ENCODE measurements at places on chromosomes 2 and 18.

DNA sequence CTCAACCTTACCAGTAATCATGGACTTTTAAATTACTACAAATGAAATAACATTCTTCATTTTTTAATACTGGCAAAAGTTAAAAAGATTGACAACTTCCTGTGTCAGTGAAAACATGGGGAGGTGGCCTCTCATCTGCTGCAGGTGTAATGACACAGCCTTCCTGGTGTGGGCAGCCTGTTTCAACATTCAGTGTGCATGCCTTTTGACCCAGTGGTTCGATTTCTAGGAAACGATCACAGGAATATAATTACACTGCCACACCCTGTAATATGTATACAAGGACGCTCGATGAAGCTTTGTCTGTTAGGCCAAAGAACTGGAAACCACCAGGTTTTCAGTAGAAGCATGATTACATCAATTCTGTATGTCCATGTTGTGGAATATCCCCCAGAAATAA lies 68.7 kb downstream of the MTHFD2 start:
- no peak for DNase-seq

GRCh38 chr2:36780231-36780839 lies 83.8 kb downstream of the VIT start:
- no peak for DNase-seq

GRCh38 chr2:182506606-182507005 lies 79.8 kb upstream of the PDE1A start:
- DNase-seq = no peak

GRCh38 chr2:211741966-211742365 lies 796.6 kb downstream of the ERBB4 start:
- DNase-seq = no peak

DNA sequence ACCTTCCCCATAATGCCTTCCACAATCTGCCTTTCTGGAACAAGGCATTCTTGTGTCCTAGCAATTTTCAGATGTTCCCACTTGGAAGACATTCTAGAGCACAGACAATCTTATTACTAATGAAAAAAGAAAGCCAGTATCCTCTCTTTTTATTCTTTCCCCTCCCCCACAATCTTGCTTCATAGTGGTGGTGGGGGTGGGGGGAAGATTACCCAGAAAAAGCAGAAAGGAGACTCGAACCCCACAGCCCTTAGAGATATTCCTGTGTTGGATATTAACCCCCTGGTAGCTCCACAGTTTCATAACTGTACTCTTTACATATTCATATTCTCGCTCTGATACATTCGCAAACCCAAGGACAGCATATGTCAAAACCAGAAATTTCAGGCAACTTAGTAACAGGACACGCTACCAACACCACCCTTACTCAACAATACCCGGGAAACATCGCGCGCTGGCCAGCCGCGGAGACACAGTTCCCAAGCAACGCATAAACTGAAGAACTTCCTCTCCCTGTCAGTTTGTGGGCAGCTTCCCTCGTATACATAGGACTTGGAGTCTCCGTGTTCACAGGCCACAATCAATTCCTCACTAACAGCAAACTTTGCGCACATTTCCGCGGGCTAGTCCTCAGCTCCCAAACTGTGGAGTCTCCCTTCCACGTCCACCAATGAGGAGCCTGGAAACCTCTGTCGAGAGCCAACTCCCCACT lies 793 bp downstream of the NR4A2 start:
- peak; percentile 23 for DNase-seq

- no peak for DNase-seq
These were observed 139.6 kb upstream of the RAB12 start for GRCh38 chr18:8469544-8470130.

DNA sequence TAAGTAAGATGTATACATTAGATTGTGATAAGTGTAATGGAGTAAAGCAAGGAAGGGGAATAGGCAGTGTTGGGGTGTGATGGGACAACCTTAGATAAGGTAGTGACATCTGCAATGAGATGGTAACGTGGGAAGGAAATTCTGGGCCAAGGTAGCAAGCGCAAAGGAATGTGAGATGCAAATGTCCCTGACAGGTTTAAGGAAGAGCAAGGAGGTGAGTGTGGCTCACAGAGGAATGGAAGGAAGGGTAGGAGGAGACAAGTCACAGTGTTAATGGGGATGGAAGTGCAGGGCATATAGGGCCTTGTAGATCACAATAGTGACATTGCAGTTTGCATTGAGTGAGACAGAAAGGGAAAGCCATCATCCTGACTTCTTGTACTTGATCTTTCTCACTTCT lies 170.9 kb upstream of the FAM98A start:
- no peak for DNase-seq

DNA sequence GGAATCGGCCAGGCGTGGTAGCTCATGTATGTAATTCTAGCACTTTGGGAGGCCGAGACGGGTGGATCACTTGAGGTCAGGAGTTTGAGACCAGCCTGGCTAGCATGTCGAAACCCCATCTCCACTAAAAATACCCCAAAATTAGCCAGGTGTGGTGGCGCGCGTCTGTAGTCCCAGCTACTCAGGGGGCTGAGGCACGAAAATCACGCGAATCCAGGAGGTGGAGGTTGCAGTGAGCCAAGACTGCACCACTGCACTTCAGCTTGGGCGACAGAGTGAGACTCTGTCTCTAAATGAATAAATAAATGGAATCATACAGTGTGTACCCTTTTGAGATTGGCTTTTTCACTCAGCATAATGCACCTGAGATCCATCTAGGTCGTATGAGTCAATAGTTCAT lies 19.4 kb upstream of the TTC39C start:
- no peak for DNase-seq

GRCh38 chr2:32947484-32948143 lies 861 bp downstream of the LTBP1 start:
- DNase-seq = no peak

- DNase-seq = no peak
These were observed 16.6 kb upstream of the NABP1 start for GRCh38 chr2:191661097-191661924.

Measured in hypothalamus (tissue), 51 donors.